ENCODE measurements at places on chromosomes 6 and 20.

- DNase-seq, result no peak
These were observed 37.9 kb downstream of the AGPAT4 start for GRCh38 chr6:161235776-161236633.

- no peak for DNase-seq
These were observed 11.4 kb upstream of the MDFI start for GRCh38 chr6:41626917-41627316.

DNA sequence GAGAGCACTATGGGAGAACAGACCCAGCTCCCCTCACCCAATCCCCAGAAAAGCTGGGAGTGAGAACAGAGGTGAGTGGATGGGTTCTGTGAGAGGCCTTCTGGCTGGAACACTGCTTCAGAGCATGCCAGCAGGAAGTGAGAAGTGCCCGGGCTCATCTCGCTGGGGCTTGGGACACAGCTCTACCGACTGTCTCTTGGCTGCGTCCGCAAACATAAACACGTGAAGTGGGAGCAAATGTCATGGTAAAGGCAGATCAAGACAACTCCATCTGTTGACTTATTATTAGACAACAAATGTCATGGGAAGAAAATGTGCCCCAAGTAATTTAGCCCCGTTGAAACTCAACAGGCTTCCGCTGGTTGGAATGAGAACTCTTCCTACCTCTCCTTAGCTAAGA lies 25.9 kb downstream of the GNAS-AS1 start:
- no peak for DNase-seq

- DNase-seq, result no peak
These were observed 405.5 kb downstream of the CDH26 start for GRCh38 chr20:60363698-60364097.

GRCh38 chr6:139325125-139325524 lies 33.3 kb upstream of the TXLNB start:
- DNase-seq, result no peak

DNA sequence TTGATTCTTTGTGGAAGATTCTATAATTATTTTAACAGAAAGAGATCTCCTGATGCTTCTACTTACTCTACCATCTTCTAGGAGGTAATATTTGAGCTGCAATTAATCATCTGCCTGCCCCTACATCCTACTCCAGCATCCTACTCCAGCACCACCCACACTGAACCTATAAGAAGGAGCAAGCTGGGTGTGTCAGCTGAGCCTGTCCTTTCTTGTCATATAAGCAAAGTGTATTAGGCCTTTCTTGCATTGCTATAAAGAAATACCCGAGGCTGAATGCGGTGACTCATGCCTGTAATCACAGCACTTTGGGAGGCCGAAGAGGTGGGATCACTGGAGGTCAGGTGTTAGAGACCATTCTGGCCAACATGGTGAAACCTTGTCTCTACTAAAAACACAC lies 84.2 kb upstream of the ARG1 start:
- no peak for DNase-seq

DNA sequence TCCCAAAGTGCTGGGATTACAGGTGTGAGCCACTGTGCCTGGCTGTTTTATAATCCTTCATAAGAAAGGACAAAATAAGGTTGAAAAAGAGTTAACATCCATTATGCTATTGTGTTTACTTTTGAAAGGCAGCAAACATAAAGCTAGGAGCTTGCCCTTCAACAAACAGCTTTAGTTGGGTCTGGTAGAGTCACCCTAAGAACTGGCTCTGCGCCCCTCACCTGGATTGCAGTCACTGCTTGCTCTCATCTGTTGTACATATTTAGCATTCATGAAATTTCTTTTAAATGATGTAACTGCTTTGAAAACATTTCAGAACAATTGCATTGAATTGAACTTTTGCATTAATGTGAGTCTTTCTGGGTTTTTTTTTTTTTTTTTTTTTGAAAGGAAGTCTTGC lies 38.9 kb downstream of the JARID2 start:
- no peak for DNase-seq

GRCh38 chr6:15335385-15335784 lies 89.5 kb downstream of the JARID2 start:
- no peak for DNase-seq

DNA sequence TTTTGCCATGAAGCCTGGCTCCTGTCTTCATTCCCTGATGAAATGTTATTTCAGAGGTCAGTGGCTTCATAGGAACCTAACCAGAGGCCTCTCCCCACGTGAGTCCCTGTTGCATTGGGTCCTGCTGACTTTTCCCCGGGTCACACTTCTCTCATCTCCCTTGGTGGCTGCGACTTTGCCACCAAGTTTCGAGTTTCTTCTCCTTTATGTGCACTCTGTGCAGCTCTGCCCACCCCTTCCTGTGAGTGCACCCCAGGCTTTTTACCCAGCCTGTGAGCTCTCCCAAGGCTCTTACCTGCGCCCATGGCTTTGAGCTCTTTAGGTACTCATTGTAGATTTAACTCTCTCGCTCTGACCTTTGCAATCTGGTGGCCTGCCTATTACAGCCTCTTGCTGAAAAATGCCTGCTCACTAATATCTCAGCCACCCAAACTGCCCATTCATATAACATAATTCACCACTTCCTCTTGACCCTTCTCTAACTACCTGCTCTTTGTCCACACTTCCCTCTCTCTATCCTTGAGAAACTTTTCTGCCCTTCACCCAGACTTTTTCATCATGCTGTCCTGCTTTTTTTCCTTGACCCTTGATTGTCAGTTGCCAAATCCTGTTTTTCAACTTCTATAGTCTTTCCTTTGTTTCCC lies 105.9 kb downstream of the SASH1 start:
- no peak for DNase-seq
